Stimulated activated CD4-positive, alpha-beta T cell treated with anti-CD3 and anti-CD28 coated beads, Interleukin-1b, Interleukin-23, amount 100 ng/mL, for 48 hours (primary cell): ENCODE measurements at places on chromosomes 6 and 20.

GRCh38 chr6:36821581-36822335, 17.5 kb downstream of the CPNE5 start:
- DNase-seq = no peak

- no peak for DNase-seq
These were observed 77.4 kb upstream of the TMEM170B start for GRCh38 chr6:11460001-11460668.

GRCh38 chr20:11012975-11013374, 339.2 kb upstream of the JAG1 start:
- no peak for DNase-seq

GRCh38 chr6:37709250-37709931, 11.7 kb upstream of the MDGA1 start:
- DNase-seq = no peak

DNA sequence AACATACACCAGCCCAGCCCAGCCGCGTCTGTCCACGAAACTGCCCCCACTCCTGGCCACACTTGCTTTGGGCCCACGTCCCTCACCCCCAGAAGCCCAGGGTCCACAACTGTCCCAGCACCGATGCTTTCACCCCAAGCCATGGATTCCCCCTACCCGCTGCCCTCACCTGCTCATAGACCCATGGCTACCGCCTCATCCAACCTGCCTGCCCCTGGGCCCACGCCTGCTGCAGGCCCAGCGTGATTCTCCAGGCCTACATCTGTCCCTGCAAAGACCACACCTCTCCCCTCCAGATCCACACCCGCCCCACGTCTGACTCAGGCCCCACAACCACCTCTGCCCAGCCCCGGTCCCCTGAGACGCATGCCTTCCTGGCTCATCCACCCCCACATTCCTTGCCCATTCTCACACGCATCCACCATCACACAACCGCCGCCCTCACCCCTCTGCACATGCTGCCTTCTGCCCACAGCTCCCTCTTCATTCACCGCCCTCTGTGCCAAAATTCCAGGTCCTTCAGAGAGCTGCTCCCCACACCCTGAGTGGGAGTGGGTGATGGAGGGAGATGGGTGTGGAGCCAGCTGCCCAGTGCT, 86.7 kb downstream of the GRM4 start:
- no peak for DNase-seq

DNA sequence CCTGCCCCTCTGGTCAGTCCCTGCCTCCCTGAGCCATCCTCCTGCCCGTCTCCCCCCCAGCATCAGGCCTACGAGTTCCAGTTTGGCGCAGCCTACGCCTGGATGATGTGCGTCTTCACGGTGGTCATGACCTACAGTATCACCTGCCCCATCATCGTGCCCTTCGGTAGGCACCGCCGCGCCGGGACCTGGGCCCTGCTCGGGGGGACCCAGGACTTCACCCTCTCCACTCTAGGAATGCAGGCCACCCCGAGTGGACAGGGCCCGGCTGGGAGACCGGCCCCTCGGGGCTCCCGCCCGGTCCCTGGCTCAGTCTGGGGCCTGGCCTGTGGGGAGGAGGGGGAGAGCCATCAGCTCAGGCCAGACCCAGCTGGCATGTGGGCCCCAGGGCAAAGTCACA, 6.1 kb upstream of the CAPN11 start:
- no peak for DNase-seq

DNA sequence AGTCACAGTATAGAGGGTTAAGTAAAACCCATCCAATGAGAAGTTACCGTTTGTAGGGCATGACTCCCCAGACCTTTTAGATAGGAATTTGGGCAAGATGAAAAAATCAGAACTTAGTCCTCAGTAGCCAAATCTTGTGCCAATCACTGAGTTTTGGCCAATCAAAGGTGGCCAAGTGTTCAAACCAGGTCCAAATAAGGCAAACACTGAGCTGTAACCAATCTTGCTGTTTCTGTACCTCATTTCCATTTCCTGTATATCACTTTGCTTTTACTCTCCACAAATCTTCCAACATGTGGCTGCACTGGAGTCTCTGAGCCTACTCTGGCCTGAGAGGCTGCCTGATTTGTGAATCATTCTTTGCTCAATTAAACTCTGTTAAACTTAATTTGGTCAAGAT, 81.8 kb upstream of the GPR6 start:
- DNase-seq = no peak

DNA sequence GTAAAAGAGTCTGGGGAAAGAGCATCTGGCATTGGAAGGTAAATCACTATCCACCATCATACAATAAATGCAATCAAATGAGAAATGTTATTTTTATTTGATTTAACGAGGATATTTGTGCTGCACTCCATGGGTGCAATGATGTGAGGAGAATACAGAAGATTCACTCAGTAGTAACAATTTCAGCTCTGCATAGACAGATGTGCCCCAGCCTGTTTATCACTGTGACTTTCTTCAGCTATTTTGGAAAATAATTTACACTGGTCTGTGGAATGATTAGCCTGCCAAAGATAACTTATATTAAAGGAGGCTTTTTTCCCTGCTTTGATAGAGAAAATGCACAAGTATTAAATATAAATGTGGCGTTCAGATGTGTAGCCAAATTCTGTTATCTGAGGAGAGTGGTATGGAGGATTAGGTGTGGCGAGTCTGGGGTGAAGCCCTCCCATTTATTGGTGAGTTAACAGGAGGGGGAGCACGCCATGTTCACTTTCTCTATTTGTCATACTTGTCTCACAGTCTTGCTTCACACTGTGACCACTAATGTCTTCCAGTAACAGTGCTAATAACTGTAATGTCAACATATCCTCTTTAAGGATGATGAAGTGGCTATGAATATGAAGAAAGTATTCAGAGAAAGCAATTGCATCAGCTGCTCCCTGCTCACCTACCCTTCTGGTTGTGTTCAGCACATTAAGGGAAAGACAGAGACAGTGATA, 645.6 kb downstream of the MMUT start:
- no peak for DNase-seq

GRCh38 chr6:127147534-127147933, 29.1 kb downstream of the RSPO3 start:
- DNase-seq = no peak

- no peak for DNase-seq
These were observed 393.2 kb upstream of the SOX4 start for GRCh38 chr6:21200134-21200870.

GRCh38 chr6:132931936-132932514, 117.7 kb downstream of the RPS12 start:
- no peak for DNase-seq

DNA sequence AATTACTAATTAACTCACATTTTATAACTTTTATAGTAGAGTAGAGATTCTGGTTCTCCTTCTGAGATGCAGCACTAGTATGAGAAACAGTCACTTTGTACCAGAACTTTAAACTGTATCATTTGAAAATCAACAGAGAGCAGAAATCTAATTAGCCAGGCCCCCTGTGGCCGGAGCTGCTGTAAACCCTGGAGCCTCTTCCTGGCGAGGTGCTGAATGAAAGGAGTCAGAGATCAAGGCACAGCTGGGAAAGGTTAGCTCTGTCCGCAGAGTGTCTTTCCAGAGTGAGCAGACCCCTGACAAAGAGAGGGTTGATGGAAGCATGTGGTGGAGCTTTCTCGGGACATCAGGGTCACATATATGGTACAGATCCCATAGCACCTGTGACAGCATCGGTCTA, 703.8 kb downstream of the RFPL4B start:
- DNase-seq = no peak

- no peak for DNase-seq
These were observed 28.9 kb downstream of the EIF2S2 start for GRCh38 chr20:34083137-34083536.
